HepG2 (cell line): ENCODE measurements at places on chromosomes 13 and 19. TPM values are rescaled to one million over a fixed set of nuclear protein-coding genes. Genes with fewer than 3 reads are reported as not detected.

GRCh38 chr13:109998037-109998436 lies 211.7 kb upstream of the IRS2 start:
- DNase-seq, result no peak
- no peak overlapping the region for H3K4me3 ChIP-seq
- no peaks in the 10 kb centered on the region for H3K27me3 ChIP-seq
- H3K27ac ChIP-seq, result no peak overlapping the region
- H3K4me1 ChIP-seq, result no peaks in the 10 kb centered on the region

Gene ZNF627
- 4.2 and 4.5 TPM in 2 replicates for polyA plus RNA-seq

DNA sequence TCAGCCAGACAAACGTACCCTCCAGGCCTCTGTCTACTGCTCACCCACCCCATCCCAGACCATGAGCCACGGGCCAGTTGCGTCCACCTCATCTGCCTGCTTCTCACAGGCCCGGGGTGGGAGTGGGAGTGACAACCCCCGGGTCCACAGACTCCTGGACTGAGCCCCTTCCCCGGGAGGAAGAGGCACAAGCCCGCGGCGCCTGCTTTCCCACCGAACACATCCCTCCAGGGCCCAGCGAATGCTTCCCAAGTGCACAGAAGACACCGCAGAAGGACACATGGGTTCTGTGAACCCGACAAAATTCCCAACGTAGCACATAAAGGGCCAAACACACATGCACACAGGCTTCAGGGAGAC lies 18.0 kb upstream of the PLPP2 start:
- H3K27ac ChIP-seq, result no peak overlapping the region
- H3K27me3 ChIP-seq, result no peaks in the 10 kb centered on the region
- H3K36me3 ChIP-seq, result peaks cover 48% of the 10 kb centered on the region

Gene FREM2
- not detected in 2 replicates for polyA plus RNA-seq

GRCh38 chr19:10471909-10472308 lies 31.2 kb downstream of the KEAP1 start:
- no peaks in the 10 kb centered on the region for H3K27me3 ChIP-seq
- no peak overlapping the region for H3K27ac ChIP-seq
- H3K4me3 ChIP-seq, result no peak overlapping the region
- DNase-seq, result peak; percentile 54
